ENCODE measurements at places on chromosomes 13 and 19. TPM values are rescaled to one million over a fixed set of nuclear protein-coding genes. Genes with fewer than 3 reads are reported as not detected.

DNA sequence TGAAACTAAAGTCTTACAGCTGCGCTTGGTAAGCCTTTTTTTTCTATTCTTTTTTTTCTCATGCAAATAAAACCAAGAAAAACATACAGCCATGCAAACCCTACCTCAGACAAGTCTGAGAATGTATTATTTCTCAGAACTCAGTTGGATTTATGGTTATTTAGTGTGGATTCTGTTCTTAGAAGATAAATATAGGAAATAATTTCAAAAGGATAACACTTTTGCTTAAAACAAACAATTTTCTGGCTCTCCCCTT is 40.7 kb upstream of the TNFSF11 start:
- no peak for DNase-seq

- DNase-seq = no peak
Measured at GRCh38 chr13:109671919-109672318, 114.5 kb downstream of the IRS2 start.

The ZNF584 gene
- total RNA-seq = 9.4 TPM

The FXYD7 gene
- 4.1 TPM for total RNA-seq
